ENCODE measurements at places on chromosomes 7 and 10. TPM values are rescaled to one million over a fixed set of nuclear protein-coding genes. Genes with fewer than 3 reads are reported as not detected.

MMD2 gene
- total RNA-seq: not detected

PGAM2 gene
- 2.8 TPM for total RNA-seq

C10orf105 gene
- not detected for total RNA-seq

LFNG gene
- 5.6 TPM for total RNA-seq

AKR1C1 gene
- total RNA-seq: 1.4 TPM

NEURL1 gene
- total RNA-seq: 0.95 TPM

PIP gene
- not detected for total RNA-seq

LIPJ gene
- total RNA-seq: not detected

HECTD2 gene
- 14.0 TPM for total RNA-seq

ELMO1 gene
- total RNA-seq: not detected

NUPR2 gene
- not detected for total RNA-seq

ARMH3 gene
- total RNA-seq: 9.3 TPM

AGR3 gene
- not detected for total RNA-seq

ADAM22 gene
- 3.9 TPM for total RNA-seq

ING3 gene
- 18.9 TPM for total RNA-seq

TMEM236 gene
- not detected for total RNA-seq

ABCB1 gene
- not detected for total RNA-seq

CPEB3 gene
- total RNA-seq: 1.1 TPM

GNG11 gene
- total RNA-seq: not detected

NUTM2E gene
- not detected for total RNA-seq

SUGCT gene
- 17.0 TPM for total RNA-seq

SCIN gene
- total RNA-seq: not detected

GPR15LG gene
- not detected for total RNA-seq

LLCFC1 gene
- total RNA-seq: not detected

GRB10 gene
- total RNA-seq: not detected

AKR1C8 gene
- total RNA-seq: not detected

LRRC4 gene
- total RNA-seq: 0.10 TPM

IL2RA gene
- total RNA-seq: not detected

SPAM1 gene
- not detected for total RNA-seq

MNX1 gene
- total RNA-seq: 1.0 TPM

MYO3A gene
- total RNA-seq: not detected

AIMP2 gene
- 90.8 TPM for total RNA-seq

NEUROG3 gene
- total RNA-seq: not detected

Data from G401 (cell line).